ENCODE measurements at places on chromosomes 12 and 14.

GRCh38 chr12:49616533-49617219 lies 6.7 kb upstream of the PRPF40B start:
- no peak for DNase-seq

DNA sequence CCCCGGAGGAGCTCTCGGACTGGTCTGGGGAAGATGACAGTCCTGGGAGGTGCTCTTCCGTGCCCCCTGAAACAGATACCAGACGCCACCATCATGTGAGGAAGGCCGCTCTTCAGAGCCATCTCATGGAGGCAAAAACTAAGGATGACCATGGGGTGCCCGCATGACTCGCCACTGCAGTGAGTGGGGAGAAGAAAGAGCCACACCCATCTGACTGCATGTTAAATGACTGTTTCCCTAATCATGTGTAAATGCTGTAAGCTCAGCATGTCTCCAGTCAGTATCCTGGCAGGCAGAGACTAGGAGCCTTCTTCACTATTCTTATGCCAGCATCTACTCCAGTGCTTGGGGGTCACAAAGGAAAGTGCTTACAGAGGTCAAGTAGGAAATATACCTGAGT lies 4.0 kb downstream of the STON2 start:
- DNase-seq, result no peak

DNA sequence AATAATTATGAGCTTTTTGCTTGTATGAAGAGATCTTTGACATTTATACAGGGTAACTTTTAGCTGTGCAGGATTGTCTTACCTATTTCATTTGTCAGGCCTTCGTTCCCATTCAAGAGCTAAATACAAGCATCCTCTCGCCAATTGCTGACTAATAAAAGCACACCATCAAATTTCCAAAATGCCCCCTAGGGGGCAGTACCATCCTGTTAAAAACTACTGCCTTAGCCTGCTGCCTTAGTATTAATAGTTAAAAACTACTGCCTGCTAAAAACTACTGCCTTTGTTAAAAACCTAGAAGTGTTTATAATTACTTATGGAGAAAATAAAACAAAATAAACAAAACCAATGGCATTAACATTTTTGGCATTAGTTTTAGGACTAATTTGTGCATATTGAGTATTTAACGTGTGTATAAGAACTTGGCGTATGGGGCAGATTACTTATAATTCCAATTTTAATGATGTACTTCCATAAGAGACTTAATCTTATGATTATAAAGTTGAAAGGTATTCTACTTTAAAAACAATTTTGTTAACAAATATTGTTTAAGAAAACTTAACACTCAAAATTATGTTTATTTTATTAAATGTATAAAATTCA lies 3.0 kb upstream of the IFI27L2 start:
- DNase-seq, result peak; percentile 29

- no peak for DNase-seq
These were observed 105.6 kb downstream of the VCPKMT start for GRCh38 chr14:50010752-50011151.

GRCh38 chr12:92905811-92906554 lies 23.1 kb downstream of the EEA1 start:
- no peak for DNase-seq

DNA sequence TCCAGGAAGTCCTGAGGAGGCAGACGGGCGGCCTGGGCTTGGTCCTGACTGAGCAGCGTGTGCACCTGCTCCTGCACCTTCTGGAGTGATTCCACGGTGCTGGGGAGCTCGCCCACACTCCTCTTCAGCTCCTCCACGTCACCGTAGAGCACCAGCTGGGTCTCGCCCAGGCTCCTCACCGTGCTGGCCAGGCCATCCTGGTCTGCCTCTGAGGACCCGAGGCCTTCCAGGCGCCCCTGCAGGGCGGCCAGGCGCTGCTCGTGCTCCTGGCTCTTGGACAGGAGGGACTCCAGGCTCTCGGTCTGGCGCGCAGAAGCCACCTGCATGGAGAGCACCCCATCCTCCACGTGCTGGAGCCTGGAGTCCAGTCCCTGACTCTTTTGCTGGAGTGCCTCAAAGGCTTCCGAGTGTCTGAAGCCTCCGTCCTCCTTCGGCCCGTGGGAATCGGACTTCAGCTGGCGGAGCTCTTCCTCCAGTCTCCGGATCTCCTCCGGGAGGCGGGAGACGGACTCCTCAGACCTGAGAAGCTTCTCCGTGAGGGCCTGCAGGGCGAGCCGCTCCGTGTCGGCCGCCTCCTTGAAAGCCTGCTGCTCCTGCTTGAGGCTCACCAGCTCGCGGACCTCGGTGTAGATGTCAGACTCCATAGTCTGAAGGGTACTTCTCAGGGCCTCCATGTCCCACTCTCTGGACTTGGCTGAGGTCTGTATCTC lies 8.4 kb downstream of the CKAP4 start:
- no peak for DNase-seq

DNA sequence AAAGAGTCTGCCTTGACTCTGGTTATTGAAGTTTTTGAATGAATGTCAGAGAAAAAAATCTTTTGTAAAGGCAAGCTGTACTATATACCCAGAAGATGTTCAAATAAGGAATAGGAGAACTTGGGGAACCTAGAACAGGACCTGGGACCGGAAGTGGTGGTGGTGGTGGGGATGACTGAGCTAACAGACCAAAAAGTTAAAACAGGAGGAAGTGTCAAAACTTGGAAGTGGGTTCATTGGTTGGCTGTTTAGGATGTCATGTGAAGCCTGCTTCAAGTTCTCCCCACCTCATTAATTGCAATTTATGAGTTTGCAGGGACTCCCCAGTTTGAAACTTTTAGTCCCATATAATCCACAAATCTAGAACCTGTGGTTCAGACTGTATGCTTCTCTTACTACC lies 26.2 kb downstream of the PLXNC1 start:
- no peak for DNase-seq

DNA sequence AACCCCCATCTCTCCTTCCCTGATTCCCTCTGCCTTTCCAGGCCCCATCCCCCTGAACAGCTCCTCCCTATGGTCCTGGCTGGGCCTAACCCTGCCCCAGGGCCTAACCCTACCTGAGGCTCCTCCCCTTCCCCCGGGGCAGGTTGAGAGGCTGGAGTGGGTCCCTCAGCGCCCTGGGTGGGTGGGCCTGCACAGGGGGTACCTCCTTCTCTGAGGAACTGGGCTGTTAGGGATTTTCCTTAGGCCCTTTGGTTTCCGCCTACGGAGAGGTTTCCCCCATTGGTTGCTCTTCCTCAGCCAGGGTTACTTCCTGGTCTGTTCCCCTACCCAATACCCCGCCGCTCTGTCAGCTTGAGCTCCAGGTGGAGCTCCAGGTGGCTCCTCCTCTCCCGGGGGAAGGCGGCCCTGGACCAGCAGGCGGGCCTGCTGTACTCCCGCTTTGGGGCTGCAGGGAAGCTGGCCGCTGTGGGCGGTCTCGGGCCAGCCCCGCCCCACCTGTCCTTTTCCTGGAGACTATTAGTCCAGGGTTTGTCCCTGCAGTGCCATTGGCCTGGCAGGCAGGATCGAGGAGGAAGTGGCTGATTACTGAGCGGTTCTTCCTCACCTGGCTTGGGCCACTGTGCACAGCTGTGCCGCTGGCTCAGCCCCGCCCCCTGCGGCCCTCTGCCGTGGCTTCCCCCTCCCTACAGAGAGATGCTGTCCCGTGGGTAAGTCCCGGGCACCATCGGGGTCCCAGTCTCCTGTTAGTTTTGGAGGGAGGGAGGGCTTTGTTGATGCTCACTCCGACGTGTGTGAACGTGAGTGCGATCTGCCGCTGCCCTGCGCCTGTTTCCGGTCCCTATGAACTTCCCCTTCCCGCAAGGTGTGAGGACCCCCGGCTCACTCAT lies 2.5 kb downstream of the C12orf57 start:
- DNase-seq, result no peak

- DNase-seq, result no peak
These were observed 13.7 kb downstream of the COA8 start for GRCh38 chr14:103576371-103577024.

DNA sequence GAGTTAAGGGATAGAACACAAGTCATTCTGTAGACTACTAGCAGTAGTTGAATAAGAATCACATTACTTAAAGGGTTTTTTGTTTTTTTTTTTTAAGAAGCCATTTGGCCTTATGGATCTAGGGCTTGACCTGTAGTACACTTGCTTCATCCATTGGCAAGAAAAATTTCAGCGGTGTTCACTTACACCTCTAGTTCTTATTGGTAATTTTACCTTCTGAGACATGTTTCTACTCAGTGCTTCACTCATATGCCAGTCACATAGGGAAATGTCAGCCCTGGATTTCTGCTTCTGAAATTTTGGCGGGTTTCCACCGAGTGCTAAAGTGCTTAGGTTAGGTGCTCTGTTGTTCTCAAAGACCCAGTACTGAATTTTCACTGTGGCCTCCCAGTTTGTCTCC lies 72.9 kb downstream of the FRMD6 start:
- no peak for DNase-seq

Data from stimulated activated CD8-positive, alpha-beta memory T cell treated with anti-CD3 and anti-CD28 coated beads, Interleukin-7, amount 100 ng/mL, for 48 hours (primary cell).